Occipital lobe (tissue), 3 donors: ENCODE measurements at places on chromosomes 5 and 9.

- DNase-seq: no peak
Measured at GRCh38 chr9:11159318-11159862, 546.6 kb upstream of the PTPRD start.

DNA sequence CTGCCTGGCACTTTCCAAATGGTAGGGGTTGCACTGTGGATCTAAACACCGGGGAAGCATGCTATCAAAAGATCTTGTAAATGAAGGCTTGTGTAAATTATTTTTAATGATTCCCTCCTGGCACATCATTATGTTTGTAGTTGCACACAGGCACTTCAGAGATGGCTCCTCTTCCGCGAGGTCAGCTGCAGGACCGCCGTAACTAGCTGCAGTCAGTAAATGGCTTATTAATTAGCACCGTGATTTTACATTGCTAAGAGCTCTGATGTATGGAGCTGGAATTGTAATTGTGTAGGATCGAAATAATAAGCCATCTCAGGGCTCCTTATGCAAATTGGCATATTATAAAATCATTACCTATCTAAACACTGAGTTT lies 397.6 kb upstream of the IRX1 start:
- no peak for DNase-seq

DNA sequence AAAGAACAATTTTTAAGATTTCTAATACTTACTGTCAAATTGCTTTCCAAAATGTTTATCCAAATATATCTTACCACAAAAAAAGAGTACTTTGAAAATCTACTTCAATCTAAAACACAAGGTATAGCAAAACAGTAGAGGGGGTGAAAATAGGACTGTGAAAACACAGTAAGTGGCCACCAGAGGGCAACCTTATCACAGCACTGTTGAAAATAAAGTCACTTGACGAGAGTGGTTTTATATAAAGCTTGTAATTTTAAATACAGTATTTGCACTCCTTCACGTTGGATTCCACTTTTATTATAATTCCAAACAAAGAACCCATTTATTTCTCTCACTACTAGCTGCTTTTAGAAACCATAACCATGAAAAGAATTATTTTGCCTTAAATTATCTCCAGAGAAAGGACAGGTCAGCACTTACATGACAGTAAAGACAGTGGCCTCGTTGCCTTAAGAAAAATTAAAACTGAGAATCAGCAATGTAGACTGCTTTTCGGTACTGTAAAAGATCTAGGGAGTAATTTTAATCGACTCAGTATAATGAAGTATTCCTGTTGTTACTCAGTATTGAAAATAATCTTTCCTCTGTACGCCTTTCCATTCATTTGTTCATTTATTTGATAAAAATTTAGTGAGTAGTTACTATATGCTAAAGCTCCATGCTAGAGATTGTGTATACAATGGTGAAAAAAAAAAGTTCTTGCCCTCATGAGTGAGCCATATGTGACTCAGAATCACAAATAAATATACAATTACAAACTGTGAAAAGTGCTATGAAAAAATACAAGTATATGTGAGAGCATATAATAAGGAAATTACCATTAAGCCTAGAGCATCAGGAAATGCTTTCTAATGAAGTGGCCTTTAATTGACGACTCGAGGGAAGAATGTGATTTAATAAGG lies 40.0 kb upstream of the CDK5RAP2 start:
- DNase-seq: peak; percentile 32

- no peak for DNase-seq
Measured at GRCh38 chr5:54295651-54296276, 14.6 kb downstream of the ARL15 start.

GRCh38 chr5:116272281-116272941 lies 187.6 kb downstream of the COMMD10 start:
- DNase-seq: no peak

GRCh38 chr9:130201399-130201873 lies 29.2 kb downstream of the NCS1 start:
- no peak for DNase-seq

GRCh38 chr9:99720455-99721050 lies 101.1 kb upstream of the NR4A3 start:
- DNase-seq: no peak

DNA sequence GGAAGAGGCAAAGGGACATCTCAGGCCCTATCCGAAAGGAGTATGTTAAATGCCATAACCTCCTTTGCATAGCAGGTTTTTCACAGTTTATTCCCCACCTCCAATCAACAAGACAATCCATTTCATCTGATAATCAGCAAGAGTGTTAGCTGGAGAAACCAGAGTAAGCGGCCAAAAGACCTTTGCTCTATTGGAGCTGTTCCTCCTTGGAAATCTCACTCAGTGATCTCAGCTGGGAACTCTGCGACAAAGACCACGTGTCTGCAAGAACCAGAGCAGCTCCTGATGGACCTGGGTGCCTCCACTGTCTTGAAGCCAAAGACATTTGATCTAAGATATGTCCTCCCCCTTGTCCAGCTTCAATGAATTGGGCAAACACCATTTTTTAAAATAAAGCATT lies 241.0 kb downstream of the SEC61B start:
- no peak for DNase-seq

DNA sequence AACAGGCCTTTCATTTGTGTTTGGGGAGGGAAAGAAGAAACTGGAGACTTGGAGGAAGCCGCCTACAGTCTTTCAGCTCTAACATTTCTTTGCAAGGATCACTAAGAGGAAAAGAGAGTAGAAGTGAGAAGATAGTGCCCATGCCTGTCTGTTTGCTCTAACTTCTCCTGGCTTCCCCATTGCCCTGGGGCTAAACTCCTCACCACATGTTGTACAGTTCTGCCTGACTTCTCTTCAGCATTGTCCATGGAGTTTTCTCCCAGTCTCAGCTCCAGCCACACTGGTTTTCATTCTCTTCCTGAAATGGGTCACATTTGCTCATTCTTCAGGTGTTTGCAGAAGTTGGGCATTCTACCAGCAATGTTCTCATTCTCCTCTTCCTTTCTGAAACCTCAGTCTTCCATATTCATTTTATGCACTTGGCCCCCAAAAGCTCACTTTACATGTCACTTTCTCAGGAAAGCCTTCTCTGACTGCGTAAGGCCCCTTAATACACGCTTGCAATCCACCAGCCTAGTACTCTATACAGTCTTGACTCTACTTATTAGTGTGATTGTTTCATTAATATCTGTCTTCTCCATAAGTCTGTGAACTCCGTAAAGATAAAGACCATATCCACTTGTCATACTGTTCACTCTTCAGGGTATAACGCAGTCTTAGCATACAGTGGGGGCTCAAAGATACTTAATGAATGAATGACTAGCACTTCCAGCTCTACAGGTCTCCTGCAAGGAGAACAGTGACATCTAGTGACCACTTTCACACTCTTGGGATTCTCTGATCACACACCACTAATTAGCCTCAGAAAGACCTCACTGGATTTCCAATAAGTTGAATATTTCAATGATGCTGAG lies 40.2 kb upstream of the TRIM32 start:
- no peak for DNase-seq

DNA sequence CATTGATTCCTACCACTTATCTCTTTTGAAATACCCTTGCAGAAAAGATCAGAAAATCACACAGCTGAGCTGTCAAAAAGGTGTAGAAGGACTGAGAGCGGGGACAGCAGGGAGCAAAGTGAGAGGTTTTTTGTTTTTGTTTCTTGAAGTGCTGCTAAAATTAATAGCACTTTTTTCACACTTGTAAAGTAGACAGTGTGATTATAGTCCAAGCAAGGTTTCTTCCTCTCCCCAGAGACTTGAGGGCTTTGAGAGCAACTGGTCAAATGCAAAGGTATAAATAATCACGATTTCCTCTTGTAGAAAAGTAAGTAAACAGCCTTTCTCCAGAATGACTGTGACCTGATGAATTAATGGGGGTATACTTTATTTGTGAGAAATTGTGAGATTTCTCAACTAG lies 326.9 kb downstream of the ZNF608 start:
- no peak for DNase-seq

GRCh38 chr5:165981671-165982070 lies 2309.8 kb upstream of the WWC1 start:
- no peak for DNase-seq

GRCh38 chr9:120933310-120934055 lies 6.9 kb upstream of the TRAF1 start:
- no peak for DNase-seq

DNA sequence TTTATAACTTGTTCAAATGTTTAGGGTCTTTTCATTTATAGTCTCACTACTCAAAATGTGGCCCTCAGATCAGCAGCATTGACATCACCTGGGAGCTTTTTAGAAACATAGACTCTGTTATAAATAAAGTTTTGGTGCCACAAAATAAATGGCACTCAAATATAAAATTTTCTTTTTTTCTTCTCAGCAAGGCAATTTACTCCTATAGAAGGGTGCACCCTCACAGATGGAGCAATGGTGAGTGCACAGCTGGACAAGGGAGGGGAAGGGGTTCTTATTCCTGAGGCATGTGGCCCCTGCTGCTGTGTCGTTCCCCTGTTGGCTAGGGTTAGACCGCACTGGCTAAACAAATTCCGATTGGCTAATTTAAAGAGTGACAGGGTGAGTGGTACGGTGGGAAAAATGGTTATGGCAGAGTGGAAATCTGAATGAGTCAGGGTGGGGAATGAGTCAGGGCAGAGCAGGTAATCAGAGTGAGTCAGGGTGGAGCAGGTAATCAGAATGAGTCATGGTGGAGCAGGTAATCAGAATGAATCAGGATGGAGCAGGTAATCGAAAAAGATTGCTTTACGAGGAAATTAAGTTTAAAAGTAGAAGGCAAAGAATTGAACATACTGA lies 31.8 kb upstream of the C7 start:
- DNase-seq: no peak

DNA sequence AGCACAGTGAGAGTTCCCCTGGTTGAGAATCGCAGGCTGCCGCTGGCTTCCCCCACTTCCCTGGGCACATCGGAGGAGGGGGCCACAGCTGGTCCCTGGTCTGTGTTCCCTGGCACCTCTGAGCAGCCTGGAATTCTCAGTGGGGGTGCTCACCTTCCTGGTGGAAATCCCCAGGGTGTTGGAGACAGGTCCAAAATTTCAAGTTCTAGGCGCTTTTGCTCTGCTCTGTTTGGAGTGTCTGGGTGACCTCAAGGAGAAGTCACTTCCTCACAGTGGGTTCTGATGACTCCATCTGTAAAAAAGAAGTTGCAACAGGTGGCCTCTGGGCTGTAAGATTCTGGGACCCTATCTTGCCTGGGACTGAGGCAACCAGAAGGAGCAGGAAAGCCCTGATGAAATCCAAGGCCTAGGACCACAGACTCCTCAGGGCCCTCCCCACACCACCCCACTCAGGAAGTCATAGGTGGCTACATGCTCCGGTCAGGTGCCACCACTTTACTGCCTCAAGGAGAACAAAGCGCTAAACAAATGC lies at the start of gene TRAF1:
TSS of gene TRAF1 (minus strand) at position 400 of the 532 bp plus-strand sequence. CDS start 721 bp downstream, outside the sequence.
- no peak for DNase-seq

- no peak for DNase-seq
Measured at GRCh38 chr5:24712047-24712446, 67.3 kb upstream of the CDH10 start.

DNA sequence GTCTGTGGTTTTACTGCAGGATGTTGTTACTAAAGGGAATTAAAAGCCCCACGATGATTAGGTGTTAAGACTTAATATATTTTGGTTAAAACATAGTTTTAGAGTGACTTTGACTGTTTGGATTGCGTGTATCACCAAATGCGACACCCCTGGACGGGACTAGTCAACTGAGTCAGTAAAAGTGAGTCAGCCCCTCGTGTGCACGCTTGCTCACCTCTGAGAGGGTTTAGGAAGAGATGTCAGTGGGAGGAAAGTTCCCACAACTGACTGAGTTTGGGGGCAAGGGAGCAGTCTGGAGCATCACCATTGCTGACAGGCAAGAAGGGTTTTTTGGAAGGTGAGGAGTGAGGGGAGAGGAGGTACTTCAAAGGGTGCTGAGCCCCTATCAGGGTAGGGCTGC lies 14.4 kb upstream of the DMRT3 start:
- no peak for DNase-seq

- DNase-seq: no peak
Measured at GRCh38 chr5:127813633-127814587, 110.7 kb downstream of the CCDC192 start.

GRCh38 chr9:87007711-87008366 lies 60.5 kb upstream of the GAS1 start:
- DNase-seq: peak; percentile 1

DNA sequence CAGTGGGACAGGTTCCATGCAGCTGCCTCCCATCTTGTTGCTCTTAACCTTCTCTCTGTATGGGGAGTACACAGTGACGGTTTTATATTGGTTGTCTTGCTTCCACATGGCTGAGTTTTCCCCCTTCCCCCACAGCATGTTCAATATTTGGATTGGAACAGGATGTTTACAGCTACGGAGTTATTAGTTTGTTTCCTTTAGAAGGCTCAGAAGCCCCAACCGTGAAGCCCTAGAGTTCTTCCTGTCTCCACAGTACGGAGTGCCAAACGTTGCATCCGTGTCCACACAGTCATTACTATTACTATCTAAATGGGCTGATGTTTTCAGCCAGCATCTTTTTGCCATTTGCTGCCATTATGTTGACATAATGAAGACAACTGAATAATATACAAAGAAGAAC lies 277.5 kb downstream of the MARCHF11 start:
- no peak for DNase-seq

- DNase-seq: no peak
Measured at GRCh38 chr5:69271376-69271775, 36.7 kb downstream of the CDK7 start.

GRCh38 chr9:131661568-131662288 lies 78.1 kb downstream of the RAPGEF1 start:
- DNase-seq: no peak

- DNase-seq: no peak
Measured at GRCh38 chr5:55300890-55301289, 6.6 kb downstream of the DHX29 start.

DNA sequence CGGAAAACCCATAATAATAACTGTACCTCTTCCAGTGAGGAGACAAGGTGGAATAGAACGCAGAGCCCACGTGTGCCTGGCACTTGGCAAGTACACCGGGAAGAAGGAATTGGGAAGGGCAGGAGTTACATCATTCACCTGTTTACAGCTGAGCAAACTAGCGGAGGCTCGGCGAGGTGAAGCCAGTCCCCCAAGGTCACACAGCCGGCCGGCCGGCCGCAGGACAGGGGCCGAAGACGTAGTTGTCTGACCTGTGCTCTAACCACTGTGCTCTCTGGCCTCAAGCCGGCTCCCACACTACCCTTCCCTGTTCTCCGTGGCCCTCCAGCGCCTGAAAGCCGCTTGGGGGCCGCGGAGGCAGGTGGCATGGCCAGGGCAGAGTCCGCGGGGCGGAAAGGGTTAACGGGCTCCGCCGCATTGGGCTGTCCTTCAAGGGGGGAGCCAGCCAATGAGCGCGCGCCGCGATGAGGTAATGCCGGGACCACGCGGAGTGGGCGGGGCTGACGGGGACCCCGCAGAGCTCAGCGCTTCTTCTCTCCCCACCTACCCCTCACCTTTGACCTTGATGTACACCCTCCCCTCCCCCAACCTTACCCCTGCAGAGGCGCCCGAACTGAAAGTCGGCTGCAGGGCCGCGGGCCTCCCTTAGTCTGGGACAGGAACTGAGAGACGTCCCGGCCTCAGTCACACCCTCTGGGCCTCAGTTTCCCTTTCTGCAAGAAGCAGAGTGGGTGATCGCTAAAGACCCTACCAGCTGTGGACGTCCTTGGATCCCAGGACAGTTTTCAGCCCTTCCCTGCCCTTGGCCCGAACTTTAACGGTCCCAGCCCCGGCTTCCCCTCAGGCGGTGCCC lies 125.1 kb downstream of the C9orf50 start:
- peak; percentile 90 for DNase-seq
